Stimulated activated CD8-positive, alpha-beta memory T cell treated with anti-CD3 and anti-CD28 coated beads, Interleukin-2, amount 100 ng/mL, for 48 hours (primary cell): ENCODE measurements at places on chromosomes 2 and 18.

DNA sequence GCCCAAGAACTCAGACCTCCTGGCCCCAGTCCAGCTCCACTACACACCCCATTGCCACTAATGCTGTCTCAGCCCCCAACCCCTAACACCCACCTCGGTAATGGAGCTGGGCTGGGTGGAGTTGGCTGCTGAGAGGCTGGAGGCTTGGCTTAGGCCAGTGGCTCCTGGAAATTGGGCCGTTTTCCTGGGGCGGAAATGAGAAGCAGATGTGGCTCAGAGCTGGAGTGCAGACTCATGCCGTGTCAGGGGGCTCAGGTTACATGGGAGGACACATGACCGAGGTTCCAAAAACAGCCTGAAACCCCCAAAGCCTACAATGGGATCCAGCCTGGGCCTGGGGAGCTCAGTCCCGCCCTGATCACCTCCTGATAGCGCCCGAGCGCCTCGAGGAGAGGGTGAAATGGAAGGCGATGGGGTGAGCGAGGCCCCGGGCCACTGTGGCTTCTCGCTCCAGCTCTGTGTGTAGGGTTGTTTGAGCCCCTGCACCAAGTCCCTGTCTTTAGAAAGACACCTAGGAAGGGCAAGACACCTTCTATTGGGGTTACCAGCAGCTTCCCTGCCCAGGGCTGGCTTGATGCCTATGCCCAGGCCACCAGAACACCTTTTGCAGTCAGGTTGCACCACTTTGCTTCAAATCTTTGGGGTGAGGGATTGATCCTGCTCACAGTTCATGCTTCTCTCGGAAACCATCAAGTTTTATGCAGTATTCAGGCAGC, 175.7 kb upstream of the HAAO start:
- DNase-seq = no peak

GRCh38 chr18:22391407-22392345, 26.0 kb downstream of the CTAGE1 start:
- DNase-seq = peak; percentile 23

GRCh38 chr2:211479536-211480150, 923.2 kb downstream of the CPS1 start:
- DNase-seq = no peak

- DNase-seq = no peak
Measured at GRCh38 chr2:220966636-220967035, 605.5 kb downstream of the EPHA4 start.

DNA sequence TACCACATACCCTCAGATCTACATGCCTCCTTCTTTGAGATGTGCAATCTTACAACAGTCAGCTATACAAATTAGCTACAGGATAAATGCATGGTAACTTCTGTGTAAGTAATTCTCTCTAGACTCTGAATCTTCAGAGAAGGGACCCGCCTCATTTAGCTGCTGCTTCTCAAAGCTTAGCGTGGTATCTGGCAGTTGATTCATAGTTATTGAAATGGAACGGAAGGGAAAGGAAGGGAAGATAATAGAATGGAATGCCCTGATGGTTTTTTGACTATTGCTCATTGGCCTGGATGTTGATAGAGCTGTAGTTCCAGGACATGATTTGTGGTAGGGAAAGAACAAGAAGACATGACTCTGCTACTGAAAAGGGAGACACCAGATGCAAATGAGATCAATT, 498.1 kb upstream of the CRIM1 start:
- no peak for DNase-seq

- DNase-seq = no peak
Measured at GRCh38 chr18:8046441-8046840, 479.3 kb downstream of the PTPRM start.

- DNase-seq = no peak
Measured at GRCh38 chr2:55330541-55331297, 61.7 kb upstream of the MTIF2 start.

DNA sequence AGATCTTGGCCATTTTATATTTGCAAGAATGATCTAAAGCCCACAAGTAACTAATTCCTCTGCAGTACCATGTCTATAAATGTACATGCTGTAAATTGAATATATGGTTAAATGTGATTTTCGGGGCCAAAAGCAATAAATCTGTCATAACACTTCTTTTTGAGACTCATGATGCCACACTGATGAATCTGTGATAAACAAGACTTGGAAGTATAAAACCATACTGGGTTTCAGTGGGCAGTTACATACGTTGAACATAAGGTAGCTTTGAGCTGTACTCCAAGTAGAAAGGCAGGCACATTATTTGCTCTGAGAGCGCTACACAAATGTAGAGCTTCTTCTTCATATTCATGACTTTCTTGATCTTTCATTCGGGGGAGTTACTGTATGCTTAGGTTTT, 792.2 kb downstream of the LRRTM4 start:
- DNase-seq = no peak

- no peak for DNase-seq
Measured at GRCh38 chr2:75424936-75425619, 135.7 kb downstream of the EVA1A start.

DNA sequence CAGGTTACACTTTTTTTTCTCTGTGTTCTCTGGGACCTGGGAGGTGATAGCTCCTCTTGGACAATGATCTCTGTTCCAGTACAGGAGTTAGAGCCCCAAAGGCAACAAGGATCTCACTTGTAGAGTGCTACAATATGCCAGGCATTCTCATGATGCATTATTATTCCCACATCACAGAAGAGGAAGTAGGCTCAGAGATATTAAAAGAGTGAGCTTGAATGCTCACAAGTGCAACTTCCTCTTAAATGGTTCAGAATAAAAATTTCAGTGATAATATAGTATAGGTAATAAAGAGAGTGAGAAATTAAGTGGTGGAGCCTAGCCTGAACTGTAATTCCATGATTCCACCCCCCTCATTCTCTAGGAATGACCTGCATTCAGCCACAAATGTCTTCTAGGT, 21.4 kb downstream of the POLE4 start:
- DNase-seq = no peak

GRCh38 chr2:10245021-10245420, 57.7 kb upstream of the HPCAL1 start:
- no peak for DNase-seq

GRCh38 chr2:45505138-45505537, 105.9 kb downstream of the SRBD1 start:
- DNase-seq = no peak
